Neural crest cell (in vitro differentiated cells): ENCODE measurements at places on chromosomes 16 and 17.

GRCh38 chr16:89107203-89107582, 13.5 kb downstream of the ACSF3 start:
- no peak for DNase-seq

GRCh38 chr17:3002538-3003295, 60.7 kb downstream of the OR1D5 start:
- DNase-seq: no peak

GRCh38 chr17:43713494-43714162, 45.0 kb downstream of the SOST start:
- peak; percentile 31 for DNase-seq

DNA sequence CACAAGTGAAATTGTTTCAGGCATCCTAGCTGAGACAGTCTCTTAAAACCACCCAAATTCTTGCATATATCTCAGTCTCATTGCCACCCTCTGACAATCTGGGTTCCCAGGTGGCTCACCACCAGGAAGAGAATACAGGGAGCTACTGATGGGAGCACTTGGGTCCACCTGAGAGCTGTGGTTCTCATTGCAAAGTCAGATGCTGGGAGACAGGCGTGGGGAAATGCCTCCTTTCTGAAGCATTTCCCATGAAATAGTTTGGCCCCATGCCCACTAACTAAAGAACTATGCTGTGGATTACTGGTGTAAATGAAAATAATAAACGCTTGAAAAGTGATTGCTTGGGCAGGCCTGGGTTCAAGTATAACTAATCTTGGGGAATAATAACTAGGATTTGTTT, 70.3 kb downstream of the CMC2 start:
- no peak for DNase-seq

GRCh38 chr17:22202702-22203101, 510.4 kb downstream of the KCNJ18 start:
- no peak for DNase-seq

GRCh38 chr17:67477687-67478086, 100.6 kb downstream of the PITPNC1 start:
- DNase-seq: no peak

GRCh38 chr17:45029758-45030423, 21.5 kb downstream of the DCAKD start:
- no peak for DNase-seq

- no peak for DNase-seq
Measured at GRCh38 chr16:13397126-13397525, 495.7 kb downstream of the SHISA9 start.

DNA sequence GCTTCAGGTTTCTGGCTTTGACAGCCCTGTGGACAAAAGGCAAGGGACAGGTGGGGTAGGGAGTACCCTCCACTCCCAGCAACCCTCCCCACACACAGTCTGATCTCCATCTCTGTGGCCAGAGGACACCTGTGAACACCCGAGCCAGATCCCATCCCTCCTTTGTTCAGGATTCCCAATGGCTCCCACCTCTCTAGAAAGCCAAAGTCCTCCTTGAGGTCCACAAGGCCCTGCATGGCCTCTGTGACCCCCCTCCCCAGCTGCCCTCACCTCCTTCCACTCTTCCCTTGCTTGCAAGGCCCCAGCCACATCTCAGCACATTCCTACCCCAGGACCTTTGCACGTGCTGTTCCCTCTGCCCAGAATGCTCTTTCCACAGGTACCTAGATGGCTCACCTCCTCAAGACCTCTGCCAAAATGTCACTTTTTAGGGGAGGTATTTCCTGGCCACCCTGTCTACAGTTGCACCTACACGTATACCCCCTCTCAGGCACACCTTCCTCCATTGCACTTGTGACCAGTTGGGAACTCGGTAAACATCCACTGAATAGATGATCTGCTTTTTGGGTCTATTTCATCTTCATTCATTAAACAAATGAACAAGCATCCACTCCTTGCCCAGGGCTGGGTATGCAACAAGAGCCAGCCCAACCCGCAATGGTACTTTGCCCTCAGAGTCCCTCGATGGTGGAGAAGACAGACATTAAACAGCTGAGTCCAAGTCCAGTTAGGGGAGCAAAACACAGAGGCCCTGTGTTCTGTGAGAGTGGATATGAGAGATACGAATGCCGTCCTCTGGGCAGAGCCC, 107.0 kb downstream of the CRLF3 start:
- DNase-seq: no peak

DNA sequence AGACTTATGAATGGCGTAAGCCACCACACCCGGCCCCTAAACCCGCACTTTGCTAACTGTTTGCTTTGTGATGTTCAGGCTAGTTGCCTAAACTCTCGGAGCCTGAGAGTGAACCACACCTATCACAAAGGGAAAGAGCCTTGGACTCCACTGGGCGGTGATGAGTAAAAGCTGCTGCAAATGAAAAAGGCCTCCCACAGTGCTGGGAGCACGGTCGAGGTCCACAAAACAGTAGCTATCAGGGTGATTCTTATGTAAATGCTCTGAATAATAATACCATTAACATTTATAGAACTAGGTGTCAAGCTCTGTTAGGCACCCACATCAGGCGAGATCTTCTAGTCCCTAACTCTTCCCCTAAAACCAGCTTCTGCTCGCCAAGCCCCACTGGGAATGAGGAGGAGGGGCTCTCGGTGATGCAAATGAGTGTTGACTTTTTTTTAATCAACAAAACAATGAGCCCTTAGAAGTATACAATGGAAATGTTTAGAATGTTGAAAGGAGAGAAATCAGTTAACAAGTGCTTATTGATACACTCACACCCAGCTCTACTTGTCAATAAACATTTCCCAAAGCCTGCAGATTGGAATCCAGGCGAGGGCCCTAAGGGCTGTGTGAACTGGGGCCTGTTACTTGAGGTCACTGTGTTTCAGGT, 19.8 kb downstream of the FBRS start:
- DNase-seq: no peak

DNA sequence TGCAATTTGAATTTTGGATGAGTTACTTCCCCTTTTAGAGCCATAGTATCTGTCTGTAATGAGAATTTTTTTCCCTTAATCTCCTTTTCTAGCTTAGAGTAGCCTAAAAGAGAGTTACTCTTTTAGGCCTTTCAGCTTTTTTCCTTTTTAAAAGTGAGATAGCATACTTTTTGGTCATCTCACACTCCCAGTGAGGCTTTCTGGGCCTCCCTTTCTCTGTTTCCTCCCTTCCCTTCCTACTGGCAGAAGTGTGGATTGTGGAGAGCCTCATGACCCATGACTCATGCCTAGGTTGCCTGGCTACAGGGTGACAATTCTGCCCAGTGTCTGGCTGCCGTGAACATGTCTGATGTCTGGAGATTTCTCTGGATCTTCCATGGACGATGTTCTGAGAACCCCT, 15.2 kb downstream of the KRT23 start:
- no peak for DNase-seq

- DNase-seq: no peak
Measured at GRCh38 chr16:49261930-49262329, 19.7 kb downstream of the CBLN1 start.

GRCh38 chr16:63922560-63922959, 1199.3 kb downstream of the CDH11 start:
- DNase-seq: no peak

DNA sequence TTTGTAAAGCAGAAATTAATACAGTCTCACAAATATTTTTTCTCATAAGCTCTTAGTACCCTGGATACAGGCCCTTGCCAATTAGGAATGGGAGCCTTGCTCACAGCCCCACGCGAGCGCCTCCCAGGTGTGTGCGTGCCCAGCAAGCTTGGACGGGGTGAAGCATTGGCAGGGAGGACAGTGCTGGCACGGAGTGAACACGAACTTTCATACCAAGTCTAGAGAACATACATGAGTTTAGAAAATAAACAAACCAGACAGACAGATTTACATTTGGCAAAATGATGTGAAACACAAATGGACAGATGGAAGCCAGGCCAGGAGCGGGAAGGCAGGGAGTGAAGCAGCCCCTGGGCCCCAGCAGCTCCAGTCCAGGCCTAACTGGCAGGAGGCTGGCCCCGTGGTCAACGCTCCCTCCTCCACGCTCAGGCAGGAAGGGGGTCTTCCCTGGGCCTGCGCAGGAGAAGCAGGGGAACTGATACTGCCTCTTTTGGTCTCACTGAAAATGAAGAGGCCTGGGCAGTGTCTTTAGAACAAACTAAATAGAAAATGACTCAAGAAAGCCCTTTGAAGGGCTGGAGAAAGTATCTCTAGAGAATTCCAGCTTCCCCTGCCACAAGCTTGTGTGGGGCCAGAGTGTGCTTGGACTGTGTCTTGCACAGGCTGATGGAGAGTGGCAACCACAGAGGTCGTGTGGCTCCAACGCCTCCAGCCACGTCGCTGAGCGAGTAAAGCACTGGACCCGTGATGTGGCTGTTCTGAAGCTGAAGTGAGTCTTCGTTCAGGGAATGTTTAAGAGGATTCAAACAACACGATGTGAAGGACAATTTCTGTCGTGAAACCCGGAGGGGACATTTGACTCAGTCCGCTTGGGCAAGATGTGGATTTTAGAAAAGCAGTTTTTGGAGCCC, 9.9 kb upstream of the FOXJ1 start:
- DNase-seq: no peak

DNA sequence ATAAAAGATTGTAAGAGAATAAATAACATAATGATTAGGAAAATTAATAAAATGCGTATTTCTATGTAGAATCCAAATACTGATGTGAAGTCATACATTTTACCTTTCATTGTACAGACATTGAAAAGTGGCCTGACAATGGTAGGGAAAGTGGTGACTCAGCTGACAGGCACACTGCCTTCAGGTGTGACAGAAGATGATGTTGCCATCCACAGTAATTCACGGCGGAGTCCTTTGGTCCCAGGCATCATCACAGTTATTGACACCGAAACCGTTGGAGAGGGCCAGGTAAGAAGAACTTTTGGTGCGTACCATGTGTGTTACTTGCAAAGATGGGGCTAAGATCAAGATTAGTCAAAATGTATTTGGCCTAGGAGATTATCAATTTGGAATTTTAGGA, 232.8 kb downstream of the BCAS3 start:
- DNase-seq: no peak

- no peak for DNase-seq
Measured at GRCh38 chr17:1946021-1946932, 78.9 kb downstream of the RTN4RL1 start.

DNA sequence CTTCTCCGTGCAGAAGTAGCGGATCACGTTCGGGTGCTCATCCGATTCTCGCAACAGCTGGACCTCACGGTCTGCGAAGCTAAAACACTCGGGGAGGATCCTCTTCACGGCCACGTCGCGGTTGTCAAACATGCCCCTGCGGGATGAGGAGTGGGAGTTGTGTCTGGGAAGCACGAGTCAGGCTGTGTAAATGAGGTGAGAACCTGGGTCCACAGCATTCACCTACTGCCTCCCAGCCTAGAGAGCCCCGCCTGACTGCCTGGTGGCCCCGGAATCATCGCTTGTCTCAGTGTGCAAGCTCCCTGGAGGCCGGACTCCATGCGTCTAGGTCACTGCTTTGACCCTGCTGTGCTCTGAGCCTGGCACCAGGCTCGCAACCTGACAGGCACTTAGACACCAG, 33.9 kb upstream of the ICAM2 start:
- no peak for DNase-seq

DNA sequence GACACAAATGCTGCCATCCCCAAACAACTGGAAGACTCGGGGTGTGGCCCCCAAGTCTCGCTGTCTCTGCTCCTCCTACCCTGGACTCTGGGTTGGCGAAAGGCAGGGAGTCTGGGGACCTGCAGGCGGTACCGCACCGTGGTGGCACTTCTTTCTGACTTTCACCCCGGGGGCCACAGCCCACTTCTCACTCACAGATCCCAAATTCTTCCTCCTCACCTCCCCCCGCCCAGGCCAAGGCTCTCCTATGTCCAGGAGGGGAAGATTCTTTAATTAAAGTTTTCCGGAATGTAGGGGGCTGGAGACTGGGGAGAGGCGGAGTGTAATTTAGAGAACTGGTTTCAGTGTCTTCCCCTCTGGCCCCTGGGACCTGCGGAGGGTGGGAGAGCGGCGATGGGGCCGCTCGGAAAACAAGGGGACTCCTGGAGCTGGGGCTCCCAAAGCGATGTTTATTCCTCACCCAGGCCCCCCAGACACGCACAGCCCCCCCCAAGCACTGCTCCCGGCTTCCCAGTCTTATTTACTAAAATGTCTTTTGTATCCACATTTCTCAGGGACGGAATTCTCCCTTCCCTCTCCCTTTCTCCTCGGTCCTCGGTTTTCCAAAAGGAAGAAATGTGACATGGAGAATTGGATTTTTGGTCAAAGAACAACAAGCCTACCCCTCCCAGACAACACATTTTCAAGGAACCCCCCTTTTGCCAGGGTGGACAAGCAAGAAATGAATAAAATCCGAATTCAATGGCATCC, 1.2 kb downstream of the WNT3 start:
- DNase-seq: no peak

DNA sequence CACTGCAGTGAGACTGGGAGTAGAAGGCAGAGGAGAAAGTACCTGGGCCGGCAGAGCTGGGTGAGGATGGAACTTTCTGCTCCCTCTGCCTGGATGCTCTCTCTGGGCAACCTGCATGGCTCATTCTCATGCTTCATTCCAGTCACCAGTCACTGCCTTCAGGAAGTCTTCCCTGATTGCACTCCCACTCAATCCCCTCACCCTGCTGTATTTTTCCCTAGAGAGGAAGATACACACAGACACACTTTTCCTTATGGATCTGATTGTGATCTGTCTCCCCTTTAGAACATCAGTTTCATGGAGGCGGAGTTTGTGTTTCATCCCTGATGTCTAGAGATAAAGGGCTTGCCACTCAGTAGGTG, 44.9 kb downstream of the MEAK7 start:
- no peak for DNase-seq

DNA sequence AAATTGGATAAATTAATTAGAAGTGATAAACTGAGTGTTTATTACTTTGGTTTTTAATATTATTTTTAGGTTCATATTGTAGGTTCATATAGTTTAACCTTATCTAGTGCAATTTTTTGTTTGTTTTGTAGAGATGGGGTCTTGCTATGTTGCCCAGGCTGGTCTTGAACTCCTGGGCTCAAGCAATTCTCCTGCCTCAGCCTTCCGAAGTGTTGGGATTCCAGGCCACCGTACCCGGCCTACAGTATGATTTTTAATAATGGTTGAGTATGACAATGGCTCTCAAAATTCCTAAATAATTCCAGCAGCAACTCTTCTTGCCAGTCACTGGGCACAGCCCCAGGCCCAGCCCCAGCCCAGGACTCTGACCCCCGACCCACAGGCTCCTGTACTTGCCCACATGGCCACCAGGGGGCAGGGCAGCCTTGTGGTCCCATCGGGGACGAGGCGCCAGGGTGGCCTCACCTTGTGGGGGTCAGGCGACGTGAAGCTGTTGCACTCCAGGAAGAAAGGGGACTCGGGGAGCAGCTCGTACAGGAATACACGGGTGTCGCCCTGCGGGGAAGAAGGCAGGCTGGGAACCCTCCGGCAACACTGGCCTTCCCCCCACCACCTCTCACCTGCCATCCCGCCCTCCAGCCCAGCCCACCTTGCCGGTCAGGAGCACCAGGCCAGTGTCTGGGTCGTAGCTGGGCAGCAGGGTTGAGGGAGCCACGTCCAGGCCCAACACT, 7.9 kb upstream of the PAM16 start:
- peak; percentile 77 for DNase-seq

GRCh38 chr17:82065638-82066303, at the start of gene DUS1L:
TSS of gene DUS1L (minus strand) at chr17:82065804. CDS start at chr17:82065059, 745 bp downstream.
- peak; percentile 59 for DNase-seq
